GM13976 (cell line): ENCODE measurements at places on chromosomes 4 and X.

DNA sequence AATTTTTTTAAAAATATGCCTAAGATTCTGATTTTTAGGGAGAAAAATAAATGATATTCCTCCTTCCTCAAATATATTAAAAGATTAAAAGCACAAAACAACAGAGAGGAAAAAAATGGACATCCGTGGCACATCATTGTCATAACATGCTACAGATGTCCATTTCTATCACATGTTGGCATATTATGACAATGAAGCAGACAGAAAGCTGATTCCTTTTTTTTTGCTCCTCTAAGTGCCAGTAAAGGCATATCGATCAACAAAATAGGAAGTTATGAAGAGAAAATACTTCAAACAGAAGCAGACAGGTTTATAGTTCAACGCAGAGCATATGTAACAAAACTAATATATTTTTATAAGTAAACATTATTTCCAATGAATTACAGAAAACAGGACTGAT, 11.2 kb downstream of the KLHL8 start:
- no peak for DNase-seq

- DNase-seq, result no peak
Measured at GRCh38 chrX:40079572-40079971, 18.2 kb downstream of the BCOR start.

DNA sequence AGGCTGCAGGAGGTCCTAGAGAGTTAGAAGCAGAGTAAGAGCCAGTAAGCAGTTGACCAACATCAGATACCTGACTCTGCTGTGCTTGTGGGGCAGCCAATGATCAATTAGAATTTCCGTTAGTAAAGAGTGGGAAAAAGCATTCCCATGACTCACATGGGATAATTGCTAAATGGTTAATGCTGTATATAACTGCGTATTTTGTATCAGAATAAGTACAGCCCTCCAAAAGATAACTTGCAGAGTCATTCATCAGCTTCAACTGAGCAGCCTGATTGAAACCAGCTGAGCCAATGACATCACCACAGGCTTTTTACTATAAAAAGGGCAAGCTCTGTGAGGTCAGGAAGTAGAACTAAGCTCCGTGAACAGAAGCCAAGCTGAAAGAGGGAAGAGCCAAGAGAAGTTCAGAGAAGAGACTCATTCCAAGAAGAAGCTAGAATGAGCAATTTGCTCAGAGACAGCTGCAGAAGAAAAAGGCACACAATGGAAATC, 67.9 kb downstream of the PPP3CA start:
- DNase-seq, result no peak

DNA sequence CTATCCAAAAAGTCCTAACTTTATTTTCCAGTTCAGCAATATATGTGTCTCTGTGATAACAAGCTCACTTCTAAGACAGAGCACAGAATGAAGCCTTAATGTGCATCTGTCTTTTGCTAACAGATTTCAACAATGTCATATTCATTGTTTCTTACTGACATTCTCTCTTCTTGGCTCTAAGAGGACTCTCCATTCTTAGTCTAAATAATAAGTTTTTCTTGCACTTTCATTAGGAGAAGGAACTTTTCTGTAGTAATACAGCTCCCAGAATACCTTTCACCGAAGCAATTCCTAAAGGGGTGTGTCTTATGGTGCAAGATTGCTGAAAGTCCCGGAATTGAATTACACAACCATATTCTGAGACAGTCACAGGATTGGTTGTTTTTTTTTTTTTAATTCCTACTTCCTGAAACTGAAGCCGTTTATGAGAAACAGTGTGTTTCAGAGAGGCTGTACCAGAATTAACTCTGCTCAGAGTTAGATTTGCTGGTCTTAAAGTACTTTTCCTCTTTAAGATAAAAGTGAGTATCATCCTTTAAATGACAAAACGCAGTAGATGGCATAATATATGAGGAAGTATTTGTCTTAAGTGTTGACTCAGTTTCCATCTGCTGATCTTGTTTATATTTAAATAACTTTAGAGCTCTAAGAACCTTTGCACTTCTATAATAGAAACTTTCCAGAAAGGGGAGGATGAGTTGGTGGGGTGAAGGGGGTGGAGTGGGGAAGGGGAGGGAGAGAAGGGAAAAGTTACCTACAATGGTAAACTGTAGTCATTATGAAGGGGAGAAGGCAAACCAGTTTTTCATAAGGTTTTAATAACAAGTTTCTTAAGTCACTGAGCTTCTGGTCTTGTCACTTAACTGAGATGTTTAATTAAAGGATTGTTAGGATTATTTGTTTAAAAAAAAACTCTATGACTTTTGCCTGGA, at the start of gene ALPK1:
ALPK1 (plus strand) TSS at position 421 of the 932 bp plus-strand sequence.
- no peak for DNase-seq

GRCh38 chr4:31620476-31620875, 900.3 kb downstream of the PCDH7 start:
- DNase-seq, result no peak

- DNase-seq, result no peak
Measured at GRCh38 chrX:119816300-119816699, 24.9 kb upstream of the RPL39 start.

- no peak for DNase-seq
Measured at GRCh38 chr4:112183252-112183651, 38.0 kb downstream of the FAM241A start.

DNA sequence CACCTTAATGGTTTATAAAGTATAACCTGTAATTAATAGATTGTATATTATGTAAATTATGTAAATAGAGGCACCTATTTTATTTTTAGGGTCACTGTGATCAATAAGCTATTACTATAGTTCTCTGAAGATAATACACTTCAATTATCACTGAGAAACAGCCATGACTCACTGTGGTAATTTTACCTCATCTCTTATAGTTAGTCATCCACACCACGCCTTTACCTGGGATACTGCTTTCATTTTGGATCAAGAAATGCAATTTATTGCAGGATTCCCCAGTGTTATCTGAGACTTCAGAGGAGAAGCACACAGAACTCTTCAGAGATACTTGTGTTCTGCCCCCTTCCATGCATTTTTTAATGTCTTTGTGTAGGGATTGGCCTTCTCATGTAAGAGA, 348.1 kb upstream of the ATOH1 start:
- no peak for DNase-seq

DNA sequence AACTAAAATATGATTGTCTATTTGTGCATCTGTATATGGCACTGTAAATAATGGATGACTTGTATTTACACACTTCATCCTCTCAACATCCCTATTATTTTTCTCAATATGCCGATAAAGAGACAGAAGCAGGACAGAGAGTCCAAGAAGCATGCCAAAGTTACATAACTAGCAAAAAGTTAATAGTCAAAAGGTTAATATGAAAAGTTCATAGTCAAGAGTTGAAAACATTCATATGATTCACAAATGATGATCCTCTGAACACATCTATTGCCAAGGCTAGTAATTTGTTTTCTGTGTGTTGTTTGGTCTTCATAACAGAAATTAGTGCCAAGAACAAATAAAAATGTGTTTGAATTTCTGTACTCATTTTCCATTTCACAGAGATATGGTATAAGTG, 231.0 kb downstream of the ADAMTS3 start:
- no peak for DNase-seq

GRCh38 chr4:42385516-42385915, 11.8 kb upstream of the SHISA3 start:
- no peak for DNase-seq

DNA sequence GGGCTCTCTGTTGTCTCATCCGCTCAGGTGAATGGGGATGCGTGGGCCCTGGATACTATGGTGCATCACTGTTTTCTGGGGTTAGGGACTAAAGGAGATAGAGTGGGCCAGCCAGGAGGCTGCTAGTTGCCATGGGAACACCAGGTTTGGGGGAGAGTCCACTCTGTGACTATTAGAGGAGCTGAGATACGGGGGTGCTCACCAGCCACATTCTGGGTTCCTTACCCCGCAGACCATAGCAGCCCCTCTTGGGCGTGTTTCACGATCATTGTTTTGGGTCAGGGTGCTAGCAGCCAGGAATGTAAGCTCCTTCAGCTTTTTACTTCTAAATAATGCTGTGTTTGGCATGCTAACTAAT, 4.6 kb downstream of the EFNB1 start:
- DNase-seq, result no peak

DNA sequence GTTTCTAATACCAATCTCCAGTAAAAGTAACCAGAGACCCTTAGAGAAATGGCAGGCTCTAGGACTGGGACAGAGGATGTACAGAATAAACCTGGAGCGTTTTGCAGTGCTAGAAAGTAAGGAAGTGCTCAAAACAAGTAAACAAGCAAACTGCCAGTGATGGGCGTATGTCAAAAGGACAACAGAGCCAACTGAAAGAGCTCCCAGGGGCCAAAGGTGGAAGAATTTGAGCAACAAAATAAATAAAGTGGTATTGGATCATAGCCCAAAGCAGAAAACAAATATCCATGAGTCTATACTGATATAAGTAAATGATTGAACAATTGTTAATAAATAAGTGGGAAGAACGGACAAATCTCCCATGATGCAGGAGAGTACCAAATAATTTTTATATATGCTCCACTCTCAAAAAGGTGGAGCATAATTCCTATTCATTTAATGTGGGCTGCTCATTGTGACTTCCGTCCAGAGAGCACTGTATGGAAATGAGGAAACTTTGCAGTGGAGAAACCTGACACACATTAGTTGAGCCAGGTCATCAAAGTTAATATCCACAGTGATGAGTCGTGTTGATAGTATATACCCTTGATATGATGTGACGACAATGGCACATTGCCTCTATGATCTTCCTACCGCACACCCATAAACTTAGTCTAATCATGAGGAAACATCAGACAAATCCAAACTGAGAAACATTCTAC, 17.8 kb upstream of the SEPTIN11 start:
- DNase-seq, result no peak

DNA sequence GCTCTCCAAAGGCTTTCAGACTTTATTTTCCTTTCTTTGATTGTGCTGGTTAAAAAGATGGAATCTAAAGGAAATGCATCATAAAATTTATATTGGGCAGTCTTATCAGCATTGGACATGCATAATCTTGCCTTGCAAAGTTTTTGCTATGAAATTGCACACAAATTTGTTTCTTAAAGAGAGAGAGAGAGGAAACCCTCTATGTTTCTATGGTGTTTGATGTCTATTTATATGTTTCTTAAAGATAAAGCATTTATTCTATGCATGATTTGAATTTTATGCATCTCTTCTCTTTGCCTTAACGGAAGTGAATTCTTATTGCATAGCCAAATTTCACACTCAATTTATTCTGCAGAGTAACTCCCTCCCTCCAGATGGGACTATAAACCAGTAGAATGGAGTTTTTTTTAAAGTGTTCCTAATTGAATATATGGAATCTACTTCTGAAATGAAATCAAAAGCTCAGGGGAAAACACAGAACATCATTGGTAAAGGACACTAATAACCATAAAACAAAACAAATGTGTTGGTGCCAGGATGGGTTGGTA, 83.5 kb upstream of the PPARGC1A start:
- DNase-seq, result no peak

DNA sequence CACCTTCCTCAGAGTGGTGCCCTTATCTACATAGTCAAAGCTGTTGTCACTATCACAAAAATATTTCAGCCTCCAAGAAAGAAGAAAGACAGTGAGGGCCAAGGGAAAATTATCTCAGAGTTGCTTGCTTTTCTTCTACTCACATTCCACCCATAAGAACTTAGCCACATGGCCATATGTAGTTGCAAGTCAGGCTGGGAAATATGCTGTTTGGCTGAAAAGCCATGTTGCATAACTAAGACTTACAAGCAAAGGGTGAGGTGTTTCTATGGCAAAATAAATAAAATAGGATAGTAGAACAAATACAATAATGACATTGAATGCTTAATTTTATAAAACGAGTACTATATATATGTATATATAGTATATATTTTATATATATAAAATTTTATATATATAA, 365.9 kb upstream of the PABPC4L start:
- DNase-seq, result no peak

DNA sequence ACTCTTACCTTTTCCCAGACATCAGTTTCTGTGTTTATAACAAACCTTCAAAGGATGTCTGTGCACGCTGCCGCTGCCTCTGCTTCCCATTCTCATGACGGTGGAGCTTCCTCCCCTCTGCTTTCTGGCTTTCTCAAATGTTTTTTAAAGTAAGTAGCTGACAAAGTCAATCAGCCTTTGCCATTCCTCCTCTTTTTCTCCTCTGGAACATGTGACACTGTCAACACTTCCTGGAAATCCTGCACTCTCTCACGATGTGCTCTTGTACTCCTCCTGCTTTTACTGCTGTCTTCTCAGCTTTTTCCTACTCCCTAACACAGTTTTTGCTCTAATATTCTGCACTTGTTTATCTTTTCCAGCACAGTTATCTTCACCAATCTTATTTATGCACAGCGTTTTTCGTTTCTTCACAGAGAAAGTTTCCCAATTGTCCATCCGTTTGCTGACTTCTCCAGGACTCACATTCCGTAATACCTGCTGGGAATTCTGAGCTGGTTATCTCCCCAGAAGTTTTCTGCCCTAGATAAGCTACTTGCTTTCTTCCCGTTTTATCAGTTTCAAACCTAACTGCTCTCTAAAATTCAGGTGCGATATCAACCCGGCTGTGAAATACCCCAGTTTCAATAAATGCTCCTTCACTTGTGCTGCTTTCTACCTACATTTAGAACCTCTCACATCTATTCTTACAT, 465.6 kb upstream of the AGA start:
- DNase-seq, result no peak

DNA sequence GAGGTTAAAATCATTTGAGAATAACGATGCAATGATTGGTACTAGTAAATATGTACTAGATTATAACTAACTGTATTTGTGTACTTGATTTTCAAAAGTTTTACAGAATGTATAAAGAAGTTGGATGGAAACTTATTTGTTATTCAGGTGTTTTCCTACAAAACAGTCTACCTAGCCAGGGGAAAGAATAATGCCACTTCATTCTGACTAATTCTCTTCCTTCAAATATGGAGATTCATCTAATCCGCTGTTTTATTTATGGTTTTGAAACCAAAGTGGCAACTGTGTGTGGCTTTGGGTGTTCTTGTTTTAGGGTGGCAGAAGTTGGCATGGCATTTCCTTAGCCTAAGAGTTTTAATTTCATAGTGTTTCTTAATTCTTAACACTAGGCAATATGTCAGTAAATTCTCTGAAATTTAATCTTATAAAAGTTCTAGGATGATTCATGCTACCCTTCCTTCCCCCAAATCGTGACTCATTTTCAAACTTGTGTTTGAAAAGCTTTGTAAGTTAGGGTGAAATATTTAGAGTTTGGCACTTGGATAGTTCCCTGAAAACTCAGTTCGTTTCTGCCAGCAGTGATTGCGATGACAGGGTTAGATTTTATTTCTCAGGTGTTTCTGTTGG, 62.6 kb downstream of the DCLK2 start:
- DNase-seq, result no peak
